LNCaP clone FGC (cell line): ENCODE measurements at places on chromosomes 5 and 9.

GRCh38 chr5:173850659-173851058 lies 37.5 kb upstream of the CPEB4 start:
- no peak for DNase-seq

DNA sequence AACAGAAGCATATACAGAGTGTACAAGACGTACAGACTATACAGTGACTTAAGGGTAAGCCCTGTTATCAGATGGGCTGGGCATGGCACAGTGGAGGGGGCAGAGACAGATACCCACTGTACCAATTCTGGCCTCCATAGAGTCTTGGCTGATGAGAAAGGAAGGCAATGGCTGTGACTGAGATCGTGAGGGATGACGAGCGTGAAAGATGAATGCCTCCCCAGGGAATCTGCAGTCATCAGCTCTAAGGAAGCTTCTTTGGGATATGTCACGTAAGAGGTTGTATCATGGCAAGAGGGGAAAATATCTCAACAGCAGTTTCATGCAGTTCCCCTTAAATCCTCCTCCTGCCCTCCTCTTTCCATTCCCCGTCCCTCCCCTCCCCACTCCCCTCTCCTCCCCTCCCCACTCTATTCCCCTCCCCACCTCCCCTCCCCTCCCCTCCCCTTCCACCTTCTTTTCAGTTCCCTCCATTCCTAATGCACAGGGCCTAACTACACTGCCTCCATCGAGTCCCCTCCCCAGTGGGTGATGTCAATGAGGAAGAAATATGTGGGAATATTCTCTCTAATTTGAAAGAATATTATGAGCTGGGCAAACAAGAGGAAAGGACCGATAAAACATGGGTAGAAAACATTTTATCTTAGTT lies 226.4 kb upstream of the DAP start:
- DNase-seq: no peak

GRCh38 chr5:166285361-166285760 lies 2006.1 kb upstream of the WWC1 start:
- no peak for DNase-seq

DNA sequence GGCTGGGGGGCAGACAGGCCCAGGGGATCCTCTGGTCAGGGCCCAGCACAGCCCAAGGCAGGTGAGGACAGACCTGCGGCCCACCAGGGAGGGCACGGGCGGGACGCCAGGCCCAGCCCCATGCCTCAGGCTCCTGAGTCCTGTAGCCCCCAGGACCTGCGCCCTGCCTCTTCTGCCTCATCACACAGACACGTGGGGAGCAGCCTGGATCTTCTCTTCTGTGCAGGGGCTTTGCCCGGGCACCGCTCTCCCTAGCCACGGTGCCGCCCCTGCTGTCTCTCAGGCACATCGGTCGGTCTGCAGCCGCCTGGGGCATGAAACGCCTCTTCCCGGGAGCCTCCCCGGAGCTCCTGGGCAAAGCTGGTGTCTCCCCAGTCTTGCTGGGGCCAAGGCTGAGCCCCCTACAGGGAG lies 40.2 kb upstream of the EGFL7 start:
- DNase-seq: no peak

- DNase-seq: no peak
These were observed 15.8 kb downstream of the ZDHHC21 start for GRCh38 chr9:14677396-14677795.

GRCh38 chr5:10601246-10602030 lies 37.6 kb downstream of the ANKRD33B start:
- DNase-seq: peak; percentile 18

DNA sequence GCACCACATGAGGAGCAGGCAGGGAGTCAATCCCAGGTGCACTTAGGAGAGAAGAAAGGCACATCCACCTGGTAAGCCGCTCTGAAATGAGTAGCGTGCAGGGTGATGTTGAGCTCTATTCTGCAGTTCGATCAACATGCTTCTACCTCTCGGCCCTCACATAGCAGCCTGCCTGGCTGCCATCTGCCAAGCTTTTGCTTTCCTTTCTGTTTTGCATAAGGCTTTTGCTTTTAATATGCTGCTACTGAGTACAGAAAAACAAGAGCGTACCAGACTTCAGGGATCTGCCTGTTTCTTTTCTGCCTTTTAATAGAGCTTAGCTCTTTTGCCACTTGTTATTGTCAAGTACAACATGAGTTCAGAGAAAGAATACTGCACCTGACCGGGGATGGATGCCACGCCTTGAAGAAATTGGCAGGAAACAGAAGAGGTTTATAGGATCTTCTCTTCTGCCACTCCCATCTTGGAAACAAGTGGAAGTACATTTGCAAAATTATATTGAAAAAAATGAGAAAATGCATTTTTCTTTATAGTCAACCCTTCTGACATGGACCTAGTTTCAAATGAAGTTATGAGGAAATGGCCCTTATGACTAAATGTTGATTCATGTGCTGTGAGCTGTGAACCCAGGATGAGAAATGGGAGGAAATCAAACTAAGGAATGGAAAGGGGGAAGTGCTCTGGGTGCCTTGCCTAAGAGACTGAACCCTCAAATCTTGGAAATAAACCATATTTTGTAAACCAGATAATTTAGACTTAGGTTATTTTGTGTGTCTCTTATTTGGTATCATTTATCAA lies 4.0 kb upstream of the FCHO2 start:
- DNase-seq: no peak

DNA sequence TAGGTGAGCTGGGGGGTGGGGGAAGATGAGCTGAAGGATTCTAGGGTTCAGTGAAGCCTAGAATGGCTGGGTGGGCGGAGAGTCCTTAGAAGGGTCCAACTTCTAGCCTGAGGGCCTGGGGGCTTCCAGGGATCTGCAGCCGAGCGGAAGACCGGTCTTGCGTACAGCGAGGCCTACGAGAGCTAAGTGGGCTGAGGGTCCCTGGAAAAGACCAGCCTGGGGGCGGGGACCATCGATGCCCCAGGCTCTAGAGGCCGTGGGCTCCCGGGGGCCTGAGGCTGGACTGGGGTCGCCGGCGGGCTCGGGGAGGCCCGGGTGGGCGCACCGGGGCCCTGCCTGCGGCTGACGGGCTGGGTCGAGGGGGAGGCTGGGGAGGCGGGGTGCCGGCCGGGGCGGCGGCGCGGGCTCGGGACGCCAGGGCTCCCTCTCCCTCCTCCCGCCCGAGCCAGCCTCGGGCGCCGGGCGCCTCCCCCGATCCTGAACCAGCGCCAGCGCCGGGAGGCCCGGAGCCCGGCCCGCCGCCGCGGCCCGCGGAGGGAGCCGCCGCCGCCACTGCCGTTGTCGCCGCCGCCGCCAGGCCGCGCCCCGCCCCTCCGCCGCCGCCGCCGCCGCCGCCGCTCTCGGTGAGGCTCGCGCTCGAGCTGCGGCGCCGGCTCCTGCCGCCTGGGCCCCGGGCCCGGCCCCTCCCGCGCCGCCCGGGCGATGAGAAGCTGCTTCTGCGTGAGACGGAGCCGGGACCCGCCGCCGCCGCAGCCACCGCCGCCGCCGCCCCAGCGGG lies at the start of gene MVB12B:
Gene MVB12B, plus strand, starts transcription at position 602 of the 778 bp plus-strand sequence. Its CDS starts 101 bp downstream, at position 703.
- DNase-seq: no peak

- DNase-seq: no peak
These were observed 131.3 kb upstream of the CCDC180 start for GRCh38 chr9:97176206-97176605.

- DNase-seq: no peak
These were observed 210.5 kb downstream of the PALM2AKAP2 start for GRCh38 chr9:109990541-109990940.

DNA sequence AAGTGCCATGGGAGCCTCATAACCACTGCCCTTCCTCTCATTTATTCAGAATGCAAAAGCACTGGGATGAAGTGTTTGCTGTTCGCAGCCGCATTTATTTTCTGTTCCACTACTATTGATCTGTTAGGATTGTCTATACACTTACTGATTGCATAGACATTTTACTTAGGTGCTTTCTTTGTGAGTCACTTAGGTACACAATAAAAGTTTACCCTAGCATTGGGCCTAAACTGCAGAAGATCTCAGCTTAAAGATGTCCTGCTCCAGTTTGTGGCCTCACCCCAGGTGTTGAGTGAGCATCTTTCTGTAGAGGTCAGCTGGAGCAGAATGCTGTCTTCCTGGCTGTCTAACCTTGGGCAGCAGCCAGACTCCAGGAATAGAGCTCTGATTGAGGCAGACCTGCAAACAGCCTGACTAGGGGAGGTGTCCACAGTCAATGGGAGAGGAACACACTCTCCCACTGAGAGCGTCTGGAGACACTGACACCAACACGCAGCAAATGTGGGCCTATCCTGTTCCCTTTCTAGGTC lies 54.0 kb downstream of the GPR21 start:
- DNase-seq: no peak

- no peak for DNase-seq
These were observed 144.3 kb upstream of the PIK3R1 start for GRCh38 chr5:68071282-68071632.

- DNase-seq: no peak
These were observed 197.1 kb downstream of the CAVIN4 start for GRCh38 chr9:100774962-100775361.

- no peak for DNase-seq
These were observed 102.2 kb downstream of the PLPP1 start for GRCh38 chr5:55432549-55432948.

DNA sequence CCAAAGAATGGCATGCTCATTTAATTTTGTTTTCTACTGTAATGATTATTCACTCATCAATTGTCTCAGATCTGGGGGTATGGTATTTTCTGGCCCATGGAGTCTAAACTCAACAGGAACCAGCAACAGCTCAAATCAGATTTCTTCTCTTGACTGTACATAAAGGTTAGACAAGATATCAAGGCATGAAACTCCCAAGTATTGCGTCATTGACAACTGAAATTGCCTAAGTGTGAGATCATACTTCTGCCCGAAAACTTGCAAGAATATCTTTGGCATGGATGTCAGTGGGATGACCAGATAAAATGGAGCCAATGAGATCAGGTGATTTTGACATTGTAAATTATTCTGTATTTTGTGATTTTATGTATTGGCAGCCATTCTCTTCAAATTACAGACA lies 141.7 kb upstream of the STK32A start:
- DNase-seq: no peak

DNA sequence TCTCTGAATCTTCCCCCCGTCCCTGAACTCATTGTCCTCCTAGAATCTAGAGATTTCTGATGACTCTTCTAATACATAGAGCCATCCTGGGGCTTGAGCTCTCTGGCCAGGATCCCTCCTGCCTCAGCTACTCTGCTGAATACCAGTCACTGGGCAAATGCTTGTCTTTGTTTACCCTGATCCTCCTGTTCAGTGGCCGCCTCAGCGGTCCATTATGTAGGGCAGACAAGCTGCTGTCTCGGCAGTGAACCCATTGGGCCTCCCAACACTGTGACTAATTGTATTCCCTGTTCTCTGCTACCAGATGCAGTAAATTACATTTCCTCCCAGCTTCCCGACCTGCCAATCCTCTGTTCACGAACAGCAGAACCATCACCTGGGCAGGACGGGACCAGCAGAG lies 151.6 kb downstream of the PALM2AKAP2 start:
- DNase-seq: no peak

- no peak for DNase-seq
These were observed 18.2 kb downstream of the TENT2 start for GRCh38 chr5:79630444-79630843.

GRCh38 chr9:19229595-19230354 lies 718 bp upstream of the DENND4C start:
- no peak for DNase-seq

DNA sequence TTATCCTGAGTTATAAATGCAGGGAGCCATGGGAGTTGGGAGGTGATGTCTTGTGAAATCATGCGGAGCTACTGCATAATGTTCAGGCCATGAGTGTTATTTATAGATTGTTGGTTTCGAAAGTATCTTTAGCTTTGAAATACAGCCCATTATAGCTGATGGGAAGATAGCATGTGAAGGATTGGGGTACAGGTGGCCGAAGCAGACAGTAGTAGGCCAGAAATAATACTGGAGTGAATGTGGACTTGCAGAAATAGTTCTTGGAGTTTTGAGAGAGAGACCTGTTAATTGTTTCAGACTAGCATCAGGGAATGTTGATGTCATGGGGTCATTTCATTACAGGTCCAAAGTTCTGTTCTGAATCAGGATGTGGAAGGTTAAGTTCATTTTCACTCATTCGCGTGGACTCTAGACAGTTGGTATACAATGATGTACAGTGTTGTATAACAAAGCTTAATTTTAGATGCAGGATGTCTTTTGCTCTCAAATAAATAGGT lies 3.8 kb downstream of the ATP6V1G1 start:
- no peak for DNase-seq

- DNase-seq: no peak
These were observed 107.7 kb downstream of the SEMA6A start for GRCh38 chr5:116466727-116467464.
